Hippocampal formation (tissue), 2 donors: ENCODE measurements at places on chromosomes 3 and 15.
A peak's percentile ranks its signal among the peaks of the same experiment; 100 is the strongest.

DNA sequence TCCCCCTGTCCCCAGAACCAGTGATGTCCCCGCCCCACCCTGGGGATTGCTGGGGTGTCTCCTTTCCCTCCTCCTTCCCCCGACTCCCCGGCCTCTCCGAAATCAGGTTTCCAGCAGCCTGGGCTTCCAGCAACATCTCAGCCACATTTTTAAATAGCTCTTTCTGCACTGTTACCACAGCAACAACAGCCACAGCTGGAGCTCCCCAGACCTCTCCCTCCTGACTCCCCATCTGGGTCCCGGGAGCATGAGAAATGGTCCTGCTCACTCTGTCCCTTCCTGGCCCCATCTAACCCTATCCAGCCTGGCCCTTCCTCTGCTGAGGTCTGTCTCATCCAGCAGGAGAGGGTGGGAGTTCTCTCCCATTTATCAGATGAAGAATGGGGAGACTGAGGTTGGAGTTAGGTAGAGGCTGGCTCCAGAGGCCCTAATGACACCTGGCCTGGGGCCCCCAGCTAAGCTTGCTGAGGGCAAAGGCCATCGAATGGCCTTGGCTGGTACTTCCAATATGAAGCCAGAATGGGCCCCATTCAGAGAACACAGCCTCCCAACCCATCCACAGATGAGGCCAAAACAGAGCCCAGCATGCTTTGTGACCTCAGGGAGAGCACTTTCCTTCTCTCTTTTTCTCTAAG is 1.5 kb downstream of the CAMK1 start:
- no peak for DNase-seq

DNA sequence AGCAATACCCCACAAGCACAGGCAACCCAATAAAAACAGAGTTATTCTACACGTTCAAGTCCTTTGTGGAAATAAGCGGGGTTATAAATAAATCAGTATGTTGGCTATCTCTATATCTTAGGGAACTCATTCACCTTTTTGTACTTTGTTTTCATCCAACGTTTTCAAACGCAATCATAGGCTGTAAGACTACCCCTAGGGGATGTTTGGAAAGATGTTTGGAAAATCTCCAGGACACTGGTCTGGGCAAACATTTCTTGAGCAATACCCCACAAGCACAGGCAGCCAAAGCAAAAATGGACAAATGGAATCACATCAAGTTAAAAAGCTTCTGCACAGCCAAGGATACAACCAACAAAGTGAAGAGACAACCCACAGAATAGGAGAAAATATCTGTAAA is 70.1 kb downstream of the CLDN11 start:
- no peak for DNase-seq

- no peak for DNase-seq
These were observed 421.1 kb downstream of the PLOD2 start for GRCh38 chr3:145739926-145740325.

DNA sequence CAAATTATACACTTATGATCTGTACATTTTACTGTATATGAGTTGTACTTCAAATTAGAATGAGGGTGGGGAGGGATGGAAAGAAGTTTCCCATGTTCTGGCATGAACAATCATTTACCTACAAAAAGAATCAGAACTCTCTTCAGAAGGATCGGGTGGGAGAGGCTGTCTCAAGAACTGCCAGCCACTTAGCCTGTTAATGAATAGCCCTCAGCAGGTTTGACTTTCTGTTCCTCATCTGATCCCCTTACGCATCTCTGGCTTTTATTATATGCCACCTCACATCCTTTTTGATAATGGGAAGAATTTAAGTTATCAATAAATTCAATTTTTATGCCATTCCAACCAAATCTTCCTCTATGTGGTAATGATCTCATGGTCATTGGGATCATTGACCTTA is 168.3 kb upstream of the TGFBR2 start:
- DNase-seq: no peak

GRCh38 chr3:130414457-130414856 is 69.0 kb downstream of the COL6A5 start:
- no peak for DNase-seq

GRCh38 chr15:74592222-74592621 is 23.4 kb upstream of the CLK3 start:
- DNase-seq: no peak

DNA sequence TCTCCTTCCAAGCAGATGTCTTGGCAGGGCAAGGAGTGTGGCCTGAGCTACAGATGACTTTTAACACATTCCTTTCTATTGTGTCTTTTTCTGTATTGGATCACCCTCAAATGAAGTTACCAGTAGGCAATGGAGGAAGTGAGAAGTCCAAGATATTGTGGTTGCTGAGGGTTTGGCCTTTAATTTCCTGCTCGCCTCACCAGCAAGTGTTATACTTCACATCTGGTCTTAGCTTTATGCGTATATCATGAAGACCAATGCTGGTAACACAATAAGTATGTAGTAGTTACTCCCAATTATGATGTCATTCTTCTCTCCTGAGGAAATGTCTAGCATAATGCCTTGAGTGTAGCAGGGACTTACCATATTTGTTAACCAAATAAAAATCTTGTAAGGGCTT is 179.9 kb downstream of the ZIC1 start:
- no peak for DNase-seq

DNA sequence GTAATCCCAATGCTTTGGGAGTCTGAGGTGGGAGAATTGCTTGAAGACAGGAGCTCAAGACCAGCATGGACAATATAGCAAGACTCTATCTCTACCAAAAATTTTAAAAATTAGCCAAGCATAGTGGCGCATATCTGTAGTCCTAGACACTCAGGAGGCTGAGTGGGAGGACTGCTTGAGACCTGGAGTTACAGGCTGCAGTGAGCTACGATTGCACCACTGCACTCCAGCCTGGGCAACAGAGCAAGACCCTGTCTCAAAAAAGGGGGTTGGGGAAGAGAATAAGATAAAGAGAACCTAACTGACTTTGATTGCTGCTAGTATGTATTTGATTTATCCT is 755 bp downstream of the CD200R1 start:
- no peak for DNase-seq

DNA sequence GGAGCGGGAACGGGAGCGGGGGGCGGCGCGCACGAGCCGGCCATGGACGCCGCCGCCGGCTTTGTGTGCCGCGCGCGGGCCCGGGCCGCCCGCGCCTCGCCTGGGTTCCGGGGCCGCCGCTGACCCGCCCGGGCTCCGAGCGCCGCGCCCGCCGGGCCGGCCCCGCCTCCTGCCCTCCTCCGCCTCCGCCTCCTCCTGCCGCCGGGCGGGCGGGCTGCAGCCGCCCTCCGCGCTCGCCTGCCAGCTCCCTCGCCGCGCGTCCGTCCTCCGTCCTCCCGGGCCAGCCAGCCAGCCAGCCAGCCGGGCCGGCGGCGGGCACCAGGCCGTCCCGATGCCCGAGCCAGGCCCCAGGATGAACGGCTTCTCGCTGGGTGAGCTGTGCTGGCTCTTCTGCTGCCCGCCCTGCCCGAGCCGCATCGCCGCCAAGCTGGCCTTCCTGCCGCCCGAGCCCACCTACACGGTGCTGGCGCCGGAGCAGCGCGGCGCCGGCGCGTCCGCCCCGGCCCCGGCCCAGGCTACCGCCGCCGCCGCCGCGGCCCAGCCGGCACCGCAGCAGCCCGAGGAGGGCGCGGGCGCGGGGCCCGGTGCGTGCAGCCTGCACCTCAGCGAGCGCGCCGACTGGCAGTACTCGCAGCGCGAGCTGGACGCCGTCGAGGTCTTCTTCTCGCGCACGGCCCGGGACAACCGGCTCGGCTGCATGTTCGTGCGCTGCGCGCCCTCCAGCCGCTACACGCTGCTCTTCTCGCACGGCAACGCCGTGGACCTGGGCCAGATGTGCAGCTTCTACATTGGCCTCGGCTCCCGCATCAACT is at the start of gene ABHD17C:
ABHD17C (plus strand) TSS at position 212 of the 812 bp plus-strand sequence; CDS start at position 332, 120 bp downstream.
- DNase-seq: peak; percentile 40

DNA sequence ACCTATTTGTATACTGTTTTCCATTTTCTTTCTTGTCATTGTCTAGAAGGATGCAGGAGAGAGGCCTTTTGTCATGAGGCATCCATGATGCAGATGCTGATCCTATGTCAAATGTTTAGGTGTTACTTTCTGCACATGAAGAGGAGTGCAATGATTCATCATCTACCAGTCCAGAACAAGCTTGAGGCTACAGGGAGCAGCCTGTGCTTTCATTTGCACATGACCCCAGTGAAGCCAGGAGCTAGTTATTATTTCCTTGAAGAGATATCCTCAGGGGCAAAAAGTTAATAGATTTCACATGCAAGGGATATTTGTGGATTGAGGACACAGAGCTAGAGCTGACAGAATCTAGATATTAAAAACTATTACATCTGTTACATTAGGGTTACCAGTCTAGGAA is 204.4 kb upstream of the TGFBR2 start:
- no peak for DNase-seq

DNA sequence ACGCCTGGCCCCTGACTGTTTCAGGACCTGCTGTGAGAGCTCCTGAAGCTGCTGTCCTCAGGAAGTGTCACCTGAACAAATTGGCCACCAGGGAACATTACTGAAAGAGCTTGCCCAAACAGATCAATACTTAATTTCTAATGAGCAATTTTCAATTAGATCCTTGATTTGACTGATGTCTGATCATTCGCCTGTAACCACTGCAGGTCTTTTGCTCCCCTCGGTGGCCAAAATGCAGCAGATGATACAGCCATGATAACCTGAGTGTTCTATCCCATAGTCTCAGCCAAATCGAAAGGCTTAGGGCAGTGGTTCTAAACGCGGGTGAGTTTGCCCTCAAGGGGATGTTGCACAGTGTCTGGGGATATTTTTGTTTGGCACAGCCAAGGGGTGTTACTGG is 57.6 kb upstream of the MEX3B start:
- DNase-seq: no peak

- no peak for DNase-seq
These were observed 9.3 kb downstream of the VEPH1 start for GRCh38 chr3:157493627-157494550.

- DNase-seq: no peak
These were observed 762.7 kb downstream of the ROBO1 start for GRCh38 chr3:79005084-79005483.

GRCh38 chr15:22861161-22861560 is 22.7 kb downstream of the NIPA2 start:
- DNase-seq: no peak

DNA sequence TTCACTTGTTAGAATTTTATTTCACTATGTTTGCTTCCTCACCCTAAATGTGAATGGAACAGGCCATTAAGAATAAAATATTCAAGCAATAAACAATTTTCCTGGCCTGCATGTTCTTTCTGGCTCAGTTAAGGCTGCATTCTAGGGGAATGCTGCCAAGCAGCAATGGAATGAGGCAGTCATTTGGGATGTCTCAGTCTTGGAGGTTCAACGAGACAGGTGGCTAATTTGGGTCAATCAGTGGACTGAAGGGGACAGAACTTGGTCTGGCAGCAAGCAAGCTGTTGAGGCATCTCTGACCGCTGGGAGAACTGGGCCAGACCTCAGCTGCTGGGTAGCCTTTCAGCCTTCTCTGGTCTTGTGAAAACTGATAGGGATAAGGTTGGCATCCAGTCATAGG is 241.6 kb downstream of the NLGN1 start:
- DNase-seq: no peak
